ENCODE measurements at places on chromosomes 6 and 20. TPM values are rescaled to one million over a fixed set of nuclear protein-coding genes. Genes with fewer than 3 reads are reported as not detected.

The DYNLT2 gene
- 1.4 TPM for total RNA-seq

DNA sequence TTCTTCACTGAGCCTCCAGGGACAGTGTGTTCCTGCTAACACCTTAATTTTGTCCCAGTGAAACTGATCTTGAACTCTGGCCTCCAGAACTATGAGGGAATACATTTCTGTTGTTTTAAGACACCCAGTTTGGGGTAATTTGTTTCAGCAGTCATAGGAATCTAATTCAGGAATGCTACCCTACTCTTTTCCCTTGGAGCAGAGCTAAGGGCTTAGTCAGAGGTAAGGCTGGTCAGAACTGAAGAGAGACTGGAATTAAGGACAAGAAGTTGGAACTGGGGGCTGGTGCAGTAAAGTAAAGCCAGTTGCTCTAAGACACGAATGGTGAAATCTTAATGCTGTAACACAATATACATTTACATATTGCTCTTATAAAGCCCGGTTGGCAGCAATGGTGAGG lies 809.7 kb downstream of the MAFB start:
- DNase-seq, result no peak

DNA sequence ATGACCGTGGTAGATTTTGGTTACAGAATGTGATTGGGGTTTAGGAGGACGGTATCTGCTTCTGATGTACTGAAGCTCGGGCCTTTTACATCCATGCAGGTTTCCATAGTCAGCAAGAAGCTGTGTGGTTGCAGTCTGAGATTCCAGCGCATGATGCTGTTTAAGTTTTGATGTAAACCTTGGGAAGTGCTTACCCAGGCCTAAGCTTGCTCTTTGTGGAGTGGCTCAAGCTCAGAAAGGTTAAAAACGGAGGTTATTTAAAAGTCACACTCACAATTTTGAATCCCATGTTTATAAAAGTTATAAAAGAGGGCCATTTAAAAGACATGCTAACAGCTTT lies 121.4 kb downstream of the TIAM2 start:
- DNase-seq, result no peak

- no peak for DNase-seq
Measured at GRCh38 chr6:17964633-17965032, 22.8 kb downstream of the KIF13A start.

The HAO1 gene
- total RNA-seq, result not detected

GRCh38 chr6:54071821-54072340 lies 39.4 kb upstream of the MLIP start:
- DNase-seq, result peak; percentile 23

DNA sequence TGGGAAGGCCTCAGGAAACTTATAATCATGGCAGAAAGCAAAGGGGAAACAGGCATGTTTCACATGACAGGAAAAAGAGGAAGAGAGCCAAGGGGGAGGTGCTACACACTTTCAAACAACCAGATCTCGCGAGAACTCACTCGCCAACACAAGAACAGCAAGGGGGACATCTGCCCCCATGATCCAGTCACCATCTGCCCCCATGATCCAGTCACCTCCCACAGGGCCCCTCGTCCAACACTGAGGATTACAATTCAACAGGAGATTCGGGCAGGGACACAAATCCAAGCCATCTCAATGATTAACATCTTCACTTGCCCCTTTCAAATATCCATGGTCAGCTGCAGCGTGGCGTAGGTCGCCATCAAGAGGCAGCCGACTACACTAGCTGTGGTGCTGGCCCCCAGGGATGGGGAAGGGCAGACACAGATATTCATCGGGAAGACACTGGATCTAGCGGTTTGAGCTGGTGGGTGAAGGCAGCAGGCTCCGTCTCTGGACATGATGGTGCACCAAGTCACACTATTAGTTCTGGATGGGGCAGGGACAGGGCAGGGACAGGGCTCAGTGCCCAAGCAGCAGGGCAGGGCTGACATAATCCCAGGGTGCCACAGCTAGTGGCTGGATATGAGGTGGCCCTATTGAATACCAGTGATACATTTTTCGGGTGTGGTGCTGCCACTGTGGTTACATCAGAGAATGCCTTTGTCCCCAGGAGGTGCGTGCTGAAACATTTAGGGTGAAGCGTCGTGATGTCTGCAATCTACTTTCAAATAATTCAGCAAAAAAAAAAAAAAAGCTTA lies 31.6 kb downstream of the TUBB2B start:
- no peak for DNase-seq

GRCh38 chr20:37075932-37076685 lies 19.7 kb downstream of the RBL1 start:
- no peak for DNase-seq

- DNase-seq, result no peak
Measured at GRCh38 chr6:121584586-121585369, 149.3 kb downstream of the GJA1 start.

DNA sequence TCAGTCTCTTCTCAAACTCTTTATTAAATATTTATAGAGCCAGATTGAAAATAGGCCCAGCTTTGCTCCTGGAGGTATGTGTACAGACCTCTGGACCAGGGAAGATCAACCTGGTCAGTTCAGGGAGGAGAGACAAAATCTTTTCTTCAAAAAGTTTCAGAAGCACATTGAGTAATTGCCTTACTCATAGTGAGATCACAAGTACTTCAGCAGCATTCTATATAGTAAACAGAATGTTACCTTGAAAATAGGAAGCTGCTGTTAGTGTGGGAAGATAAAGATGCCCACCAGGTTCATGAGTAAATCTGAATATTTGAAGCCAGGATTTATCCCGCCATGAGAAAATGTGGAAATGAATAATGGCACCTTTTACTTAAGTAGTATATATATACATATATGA lies 665.9 kb upstream of the CITED2 start:
- peak; percentile 66 for DNase-seq

The PACRG gene
- total RNA-seq, result not detected

DNA sequence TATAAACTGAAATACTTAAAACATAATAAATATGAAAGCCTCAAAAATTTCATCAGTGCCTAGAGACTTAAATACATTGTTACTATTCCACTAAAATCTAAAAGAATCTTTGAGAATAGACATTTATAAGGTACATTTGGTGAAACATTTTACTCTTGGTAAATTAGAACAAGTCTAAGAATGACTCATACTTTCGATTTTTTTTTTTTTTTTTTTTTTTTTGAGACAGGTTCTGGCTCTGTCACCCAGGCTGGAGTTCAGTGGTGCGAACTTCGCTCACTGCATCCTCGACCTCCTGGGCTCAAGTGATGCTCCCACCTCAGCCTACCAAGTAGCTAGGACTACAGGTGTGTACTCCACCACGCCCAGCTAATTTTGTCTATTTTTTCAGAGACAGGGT lies 6.4 kb downstream of the FUCA2 start:
- DNase-seq, result peak; percentile 20

DNA sequence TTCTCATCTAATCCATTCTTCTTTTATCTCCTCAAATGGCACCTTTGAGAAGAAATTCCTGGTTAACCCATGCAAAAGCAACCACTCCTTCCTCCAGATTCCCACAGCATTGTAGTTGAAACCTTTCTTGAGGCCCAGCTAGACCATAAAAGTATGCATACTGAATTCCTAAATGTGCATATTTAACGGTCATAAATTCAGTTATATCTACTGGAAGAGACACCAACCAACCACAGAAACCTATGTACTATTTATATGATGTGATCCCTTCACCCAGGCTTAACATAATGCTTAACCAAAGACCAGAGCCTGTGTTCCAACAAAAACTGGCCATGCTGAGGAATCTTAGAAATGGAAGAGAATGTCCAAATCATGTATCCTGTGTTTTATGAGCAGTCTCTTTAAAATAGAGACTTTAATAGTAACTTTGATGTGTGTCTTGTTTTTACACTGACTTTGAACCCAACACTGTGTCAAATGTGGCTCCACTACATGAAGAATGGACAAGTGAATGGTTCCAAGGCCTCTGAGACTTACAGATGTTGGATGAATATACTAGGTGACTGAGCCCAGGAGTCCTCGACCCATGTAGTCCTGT lies 11.4 kb upstream of the TAF8 start:
- no peak for DNase-seq

DNA sequence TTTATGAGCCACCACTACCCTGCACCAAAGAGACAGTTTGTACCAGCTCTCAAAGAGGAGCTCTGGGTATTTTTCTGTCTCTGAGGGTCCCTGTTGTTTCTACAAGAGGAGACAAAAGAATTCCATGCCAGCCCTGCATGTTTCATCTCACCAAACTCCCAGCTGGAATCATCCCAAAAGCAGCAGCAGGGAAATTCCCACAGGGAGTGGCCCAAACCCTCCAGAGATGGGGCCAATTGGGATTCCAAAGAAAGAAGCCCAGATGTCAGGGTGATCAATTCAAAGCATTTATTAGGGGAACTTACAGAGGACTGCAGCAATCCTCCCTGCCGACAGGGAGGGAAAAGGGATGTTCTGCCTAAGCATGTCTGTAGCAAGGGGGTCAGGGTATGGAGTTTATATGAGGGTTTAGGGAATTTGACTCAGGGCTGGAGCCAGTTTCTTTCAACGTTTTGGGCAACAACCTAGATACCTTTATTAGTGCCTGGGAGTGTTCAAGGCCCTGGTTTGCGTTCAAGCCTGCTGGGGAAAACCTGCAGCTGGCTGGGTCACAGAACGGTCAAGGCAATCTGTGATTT lies 47.2 kb downstream of the MUC22 start:
- peak; percentile 20 for DNase-seq

DNA sequence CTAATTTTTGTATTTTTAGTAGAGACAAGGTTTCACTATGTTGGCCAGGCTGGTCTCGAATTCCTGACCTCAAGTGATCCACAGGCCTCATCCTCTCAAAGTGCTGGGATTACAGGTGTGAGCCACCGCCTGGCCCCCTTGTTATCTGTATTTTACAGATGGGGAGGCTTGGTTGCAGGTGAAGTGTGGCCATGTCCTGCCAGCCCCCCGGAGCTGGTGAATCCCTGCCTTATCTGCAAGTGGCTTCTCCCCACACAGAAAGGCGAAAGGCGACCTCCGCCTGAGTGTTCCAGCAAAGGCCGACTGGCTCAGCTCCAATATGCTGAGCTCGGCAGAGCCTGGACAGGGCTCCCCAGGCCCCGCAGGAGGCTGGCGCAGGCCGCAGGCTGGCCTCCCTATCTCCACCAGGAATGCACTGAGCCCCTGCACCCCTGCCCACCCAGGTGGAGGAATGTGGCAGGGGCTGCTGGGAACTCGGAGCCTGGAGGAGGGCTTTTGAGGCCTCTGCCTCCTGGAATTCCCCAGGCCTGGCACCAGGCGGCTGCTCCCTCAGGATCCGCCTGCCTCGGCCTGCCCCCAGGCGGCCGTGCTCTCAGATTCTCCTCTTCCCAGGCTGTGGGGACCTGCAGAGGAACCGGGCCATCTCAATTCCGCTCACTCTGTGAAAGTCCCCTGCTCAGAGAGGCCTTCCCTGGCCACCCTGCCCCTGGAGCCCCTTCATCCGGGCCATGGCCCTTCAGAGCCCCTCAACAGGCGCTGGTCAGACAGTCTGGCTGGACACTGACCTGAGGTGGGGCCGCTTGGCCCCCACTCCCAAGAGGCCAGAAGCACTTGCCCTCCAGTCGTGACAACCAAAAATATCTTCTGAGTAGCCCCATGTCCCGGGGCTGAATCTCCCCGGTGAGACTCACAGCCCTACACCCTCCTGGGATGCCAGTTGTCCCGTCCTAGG lies 9.3 kb upstream of the LAMA5 start:
- DNase-seq, result peak; percentile 50

The RBM24 gene
- total RNA-seq, result 0.13 TPM

The PTPRT gene
- not detected for total RNA-seq

The NNAT gene
- total RNA-seq, result not detected

GRCh38 chr20:24340933-24341332 lies 128.5 kb upstream of the SYNDIG1 start:
- DNase-seq, result no peak

DNA sequence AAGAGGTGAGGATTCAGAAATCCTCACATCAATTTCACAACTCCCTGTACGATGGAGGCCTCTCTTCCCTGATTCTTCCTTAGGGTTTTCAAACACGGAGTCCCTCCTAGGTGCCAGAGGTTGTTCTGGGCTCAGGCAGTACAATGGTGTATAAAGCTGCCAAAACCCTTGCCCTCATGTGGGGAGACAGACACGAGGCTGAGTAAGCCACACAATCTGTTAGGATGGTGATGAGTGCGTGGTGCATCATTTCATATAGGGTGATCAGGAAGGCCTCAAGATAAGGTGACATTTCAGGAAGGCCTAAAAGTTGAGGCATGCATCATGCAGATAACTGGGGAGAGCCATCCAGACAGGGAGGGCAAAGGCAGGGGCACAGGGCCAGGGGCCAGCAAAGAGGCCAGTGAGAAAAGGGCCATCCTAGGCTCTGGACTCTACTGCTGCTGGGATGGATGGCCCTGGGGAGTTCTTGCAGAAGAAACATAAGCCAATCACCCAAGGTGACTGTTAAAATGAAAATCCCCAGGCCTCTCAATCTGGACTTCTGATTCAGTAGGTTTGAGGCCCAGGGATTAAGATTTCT lies 186.5 kb downstream of the PRKN start:
- DNase-seq, result no peak

DNA sequence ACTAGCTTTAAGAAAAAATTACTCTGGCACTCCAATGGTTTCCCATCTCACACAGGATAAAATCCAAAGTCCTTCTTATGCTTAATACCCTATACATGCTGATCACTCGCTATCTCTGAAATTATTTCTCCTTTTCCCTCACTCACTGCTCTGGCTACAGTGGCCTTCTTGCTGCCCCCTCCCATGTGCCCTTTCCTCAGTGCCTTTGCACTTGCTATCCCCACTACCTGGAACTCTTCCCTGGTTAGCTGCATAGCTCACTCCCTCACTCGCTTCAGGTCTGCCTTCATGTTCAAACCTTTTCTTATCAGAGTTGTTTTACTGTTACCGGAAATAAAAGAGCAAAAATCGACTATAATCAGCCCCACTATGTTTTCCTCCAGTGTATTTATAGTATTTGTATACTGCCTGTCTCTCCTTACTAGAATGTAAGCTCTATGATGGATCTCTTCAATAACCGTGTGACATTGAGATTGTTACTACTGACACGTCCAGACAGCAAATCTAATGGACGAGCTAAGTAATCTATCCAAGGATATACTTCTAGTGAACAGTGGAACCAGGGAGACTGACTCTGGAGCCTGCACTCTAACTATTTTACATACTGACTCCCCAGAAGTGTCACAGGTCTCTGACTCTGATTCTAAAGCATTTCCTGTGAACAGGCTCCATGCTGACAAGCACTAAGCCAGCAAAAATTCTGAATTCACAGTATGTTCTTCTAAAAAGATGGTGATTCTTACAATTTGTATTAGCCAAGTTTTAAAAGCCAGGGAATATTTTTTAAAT lies 25.1 kb downstream of the FKBP5 start:
- DNase-seq, result peak; percentile 76

DNA sequence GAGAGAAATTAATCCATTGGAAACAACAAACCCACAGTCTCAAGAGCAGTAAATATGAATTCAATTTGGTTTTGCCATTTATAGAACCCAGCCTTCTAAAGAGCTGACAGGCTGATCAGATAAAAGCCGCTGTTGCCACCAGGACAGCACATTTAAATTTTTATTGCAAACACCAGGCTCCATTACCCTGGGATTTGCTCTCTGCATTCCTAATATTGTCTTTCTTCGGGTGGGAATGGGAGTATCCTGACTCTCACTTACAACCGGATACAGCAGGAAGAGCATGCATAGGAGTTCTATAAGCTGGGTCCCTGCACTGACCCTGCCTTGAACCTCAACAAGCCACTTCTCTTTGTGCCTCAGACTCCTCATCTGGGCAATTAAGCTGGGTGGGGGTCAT lies 142.9 kb downstream of the LRFN2 start:
- no peak for DNase-seq

Measured in HT1080 (cell line).